Activated T-helper 2 cell treated with anti-CD3 and anti-CD28 coated beads, Interferon-gamma antibody, Interleukin-2, Interleukin-4, amounts not matched to agents 10 μg/mL and 5 μg/mL and 100 μg/mL, durations not matched to agents 14 hours and 24 hours and 36 hours (primary cell): ENCODE measurements at places on chromosomes 12 and 14.

- no peak for DNase-seq
Measured at GRCh38 chr12:12817616-12818015, 4.5 kb downstream of the DDX47 start.

GRCh38 chr12:24902511-24903328, 46.2 kb downstream of the BCAT1 start:
- DNase-seq: peak; percentile 28

- DNase-seq: no peak
Measured at GRCh38 chr14:100586403-100587085, 673 bp downstream of the BEGAIN start.

DNA sequence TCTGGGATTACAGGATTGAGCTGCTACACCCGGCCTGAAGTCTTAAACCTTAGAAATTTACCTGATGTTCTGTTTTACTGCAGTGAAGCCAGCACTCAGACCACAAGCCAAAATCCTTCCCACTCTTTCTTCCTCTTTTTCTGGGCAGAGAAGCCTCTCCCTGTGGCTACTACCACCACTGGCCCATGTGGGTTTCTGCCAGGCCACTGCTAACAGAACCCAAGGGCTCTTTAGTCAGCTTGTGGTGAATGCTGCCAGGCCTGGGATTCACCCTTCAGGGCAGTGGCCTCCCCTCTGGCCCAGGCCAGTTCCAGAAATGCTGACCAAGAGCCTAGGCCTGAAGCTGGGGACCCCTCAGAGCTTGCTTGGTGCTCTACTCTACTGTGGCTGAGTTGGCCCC, 35.3 kb downstream of the GAS2L3 start:
- no peak for DNase-seq

DNA sequence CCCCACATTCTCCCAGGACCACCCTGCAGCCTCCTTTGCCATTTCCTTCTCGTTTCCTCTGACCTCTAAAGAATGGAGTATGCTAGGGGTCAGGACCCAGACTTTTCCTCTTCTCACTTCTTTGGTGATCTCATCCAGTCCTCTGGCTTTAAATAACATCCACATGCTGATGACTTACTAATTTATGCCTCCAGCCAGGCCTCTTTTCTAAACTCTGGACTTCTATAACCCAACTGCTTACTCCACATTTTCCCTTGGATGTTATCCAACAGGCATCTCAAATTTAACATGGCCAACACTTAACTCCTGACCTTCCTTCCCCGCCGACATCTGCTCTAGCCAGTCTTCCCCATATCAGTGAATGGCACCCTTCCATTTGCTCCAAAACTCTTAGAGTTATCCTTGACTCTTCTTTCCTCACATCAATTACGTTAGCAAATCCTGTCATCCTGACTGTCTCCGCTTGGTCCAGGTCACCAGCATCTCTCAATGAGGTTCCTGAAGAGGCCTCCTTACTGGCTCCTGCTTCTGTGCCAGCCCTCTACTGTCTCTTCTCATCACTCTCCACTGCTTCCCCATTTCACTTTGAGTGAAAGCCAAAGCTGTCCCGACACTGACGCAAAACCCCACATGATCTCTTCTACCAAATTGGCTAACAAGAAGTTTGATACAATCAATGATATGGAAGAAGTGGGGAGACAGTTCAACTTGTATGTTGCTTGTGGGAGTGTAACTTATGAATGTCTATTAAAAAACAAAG, 42.7 kb downstream of the TMBIM6 start:
- DNase-seq: no peak

- DNase-seq: no peak
Measured at GRCh38 chr14:105860615-105861580, 334.5 kb downstream of the TMEM121 start.

DNA sequence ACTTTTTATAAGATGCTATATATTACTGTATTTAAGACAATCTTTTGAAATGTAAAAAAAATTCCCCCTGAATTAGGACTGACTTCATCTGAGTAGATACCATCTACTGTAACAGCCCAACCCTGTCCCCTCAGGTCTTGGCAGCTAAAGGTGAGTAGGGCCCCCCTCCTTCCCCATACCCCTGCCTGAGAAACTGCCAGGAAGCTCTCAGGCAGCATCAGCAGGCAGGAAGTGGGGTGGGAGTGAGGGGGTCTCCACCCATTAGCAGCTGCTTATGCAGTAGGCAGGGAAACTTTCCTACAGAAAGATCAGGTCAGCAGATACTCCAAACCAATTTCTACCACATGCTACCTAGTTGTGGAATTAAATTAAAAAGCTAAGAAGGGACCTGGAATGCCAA, 62.5 kb downstream of the PAX9 start:
- DNase-seq: no peak

DNA sequence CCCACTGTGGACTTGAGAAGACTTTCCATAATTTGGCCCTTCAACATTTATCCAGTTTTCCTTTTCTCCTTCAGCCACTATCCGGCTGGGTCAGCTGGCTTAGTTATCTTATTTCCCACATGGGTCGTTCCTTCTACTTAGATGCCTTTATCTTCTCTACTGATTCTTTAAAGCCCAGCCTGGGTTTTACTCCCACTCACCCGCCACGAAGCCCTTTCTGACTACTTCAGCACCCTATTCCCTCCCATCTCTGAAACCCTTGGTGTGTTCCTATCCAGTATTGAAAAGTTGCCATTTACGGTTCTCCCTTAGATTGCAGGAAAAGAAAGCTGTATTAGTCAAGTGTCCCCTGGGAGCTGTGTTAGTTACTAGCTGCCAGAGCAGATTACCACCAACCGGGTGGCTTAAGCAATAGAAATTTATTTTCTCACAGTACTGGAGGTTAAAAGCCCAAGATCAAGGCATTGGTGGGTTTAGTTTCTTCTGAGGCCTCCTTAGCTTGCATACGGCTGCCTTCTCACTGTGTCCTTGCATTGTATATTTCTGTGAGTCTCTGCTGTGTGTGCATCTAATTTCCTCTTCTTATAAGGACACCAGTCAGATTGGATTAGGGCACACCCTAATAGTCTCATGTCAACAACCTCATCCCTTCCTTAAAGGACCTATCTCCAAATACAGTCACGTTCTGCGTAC, 105.5 kb downstream of the GPATCH2L start:
- no peak for DNase-seq

GRCh38 chr12:18171571-18171970, 81.6 kb upstream of the RERGL start:
- no peak for DNase-seq

DNA sequence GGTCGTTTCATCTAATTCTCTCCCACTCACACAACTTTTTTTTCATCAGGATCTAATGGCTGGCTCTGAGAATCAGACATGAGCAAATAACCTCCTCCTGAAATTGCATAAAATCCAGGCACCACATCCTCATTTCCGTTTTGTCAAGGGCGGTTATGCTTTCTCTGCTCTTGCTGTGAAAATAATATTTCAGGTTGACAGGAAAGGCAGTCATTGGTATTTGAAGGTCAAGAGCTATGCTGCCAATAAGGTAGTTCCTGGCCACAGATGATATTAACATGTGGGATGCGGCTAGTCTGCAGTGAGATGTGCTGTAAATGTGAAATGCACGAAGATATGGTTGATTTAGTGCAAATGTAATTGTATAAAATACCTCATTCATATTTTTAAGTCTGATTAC, 870.2 kb upstream of the TMEM132C start:
- no peak for DNase-seq

- no peak for DNase-seq
Measured at GRCh38 chr12:50627491-50627890, 122.7 kb downstream of the DIP2B start.
